A549 (cell line): ENCODE measurements at places on chromosomes 7 and 10.

DNA sequence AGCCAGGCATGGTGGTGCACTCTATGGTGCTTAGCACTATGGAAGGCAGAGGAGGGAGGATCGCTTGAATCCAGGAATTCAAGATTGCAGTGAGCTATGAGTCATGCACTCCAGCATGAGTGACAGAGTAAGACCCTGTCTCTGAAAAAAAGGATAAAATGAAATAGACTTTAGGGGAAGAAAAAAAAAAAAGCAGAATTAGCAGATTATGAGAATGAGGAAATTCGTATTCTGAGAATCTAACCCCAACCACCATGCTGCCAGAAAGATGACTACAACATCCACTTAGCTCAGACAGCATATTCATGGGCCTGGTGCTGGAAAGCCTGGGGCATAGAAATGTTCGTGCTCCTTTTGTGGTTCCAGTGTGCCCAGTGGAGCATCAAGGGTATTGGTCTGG is 63.3 kb downstream of the TMEM26 start:
- DNase-seq: no peak

DNA sequence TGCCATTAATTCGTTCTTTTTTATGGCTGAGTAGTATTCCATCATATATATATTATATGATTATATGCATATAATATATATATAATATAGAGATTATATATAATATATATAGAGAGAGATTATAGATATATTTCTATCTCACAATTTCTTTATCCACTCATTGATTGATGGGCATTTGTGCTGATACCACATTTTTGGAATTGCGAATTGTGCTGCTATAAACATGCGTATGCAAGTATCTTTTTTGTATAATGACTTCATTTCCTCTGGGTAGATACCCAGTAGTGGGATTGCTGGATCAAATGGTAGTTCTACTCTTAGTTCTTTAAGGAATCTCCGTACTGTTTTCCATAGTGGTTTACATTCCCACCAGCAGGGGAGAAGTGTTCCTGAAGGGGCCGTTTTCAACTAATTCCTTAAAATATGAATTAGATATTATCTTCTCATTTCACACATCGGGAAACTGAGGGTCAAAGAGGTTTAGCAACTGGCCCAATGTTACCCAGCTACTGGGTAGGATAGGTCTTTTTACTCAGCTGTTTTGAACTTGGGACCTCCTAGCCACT is 16.5 kb downstream of the NFE2L3 start:
- DNase-seq: no peak

DNA sequence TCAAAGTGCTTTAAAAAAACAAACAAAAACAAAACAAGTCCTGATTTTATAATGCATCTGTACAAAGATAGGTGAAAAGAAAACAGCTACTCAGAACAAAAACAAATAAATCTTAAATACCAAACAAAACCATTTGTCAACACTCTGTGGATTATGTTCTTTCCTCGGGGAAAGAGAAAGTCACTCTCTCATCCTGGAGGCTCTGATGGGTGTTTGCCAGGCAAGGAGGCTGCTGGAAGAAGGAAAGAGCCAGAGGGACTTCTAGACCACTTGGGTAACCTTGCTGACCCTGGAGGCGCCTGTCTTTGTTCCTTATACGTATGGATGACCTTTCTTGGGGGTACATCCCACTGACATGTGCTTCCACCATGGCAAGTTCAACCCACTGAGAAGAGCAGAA is 92.8 kb downstream of the ZRANB1 start:
- no peak for DNase-seq

DNA sequence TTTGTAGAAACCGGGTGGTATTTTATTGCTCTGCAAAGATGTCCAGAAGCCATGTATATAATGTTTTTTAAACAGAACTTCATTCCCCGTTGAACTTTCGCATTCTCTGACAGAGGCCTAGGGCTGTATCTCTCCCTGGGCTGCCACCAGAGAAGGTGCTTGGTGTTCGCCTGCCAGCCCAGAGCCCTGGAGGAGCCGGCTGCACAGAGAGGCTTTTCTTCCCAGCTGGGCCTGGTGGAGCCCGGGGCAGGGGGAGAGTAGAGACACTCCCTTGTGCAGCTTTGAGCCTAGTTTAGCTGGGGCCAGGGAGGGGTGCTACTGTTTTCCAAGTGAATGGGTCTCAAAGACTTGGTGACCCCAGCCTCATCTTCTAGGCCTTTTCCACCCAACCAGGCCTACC is 13.6 kb upstream of the TRIM8 start:
- DNase-seq: no peak

- DNase-seq: no peak
Measured at GRCh38 chr7:78055599-78055998, 257.0 kb downstream of the PHTF2 start.

DNA sequence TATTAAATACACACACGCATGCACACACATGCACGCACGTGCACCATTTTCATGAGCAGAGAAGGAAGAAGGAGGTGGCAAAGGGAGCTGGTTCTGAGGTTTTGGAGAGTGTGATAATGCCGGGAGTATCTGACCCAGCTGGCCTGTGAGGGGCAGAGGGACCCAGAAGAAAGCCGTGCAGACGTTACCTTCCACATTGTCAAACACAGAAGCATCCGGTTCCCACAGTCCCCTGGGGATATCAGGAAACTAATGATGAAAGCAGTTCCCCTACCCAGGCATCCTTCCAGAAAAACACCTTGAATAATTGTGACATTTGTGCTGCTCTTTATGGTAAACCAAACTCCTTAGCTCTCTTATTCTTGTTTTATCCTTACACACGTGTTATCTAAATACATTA is 85.7 kb upstream of the FAM180A start:
- DNase-seq: no peak

DNA sequence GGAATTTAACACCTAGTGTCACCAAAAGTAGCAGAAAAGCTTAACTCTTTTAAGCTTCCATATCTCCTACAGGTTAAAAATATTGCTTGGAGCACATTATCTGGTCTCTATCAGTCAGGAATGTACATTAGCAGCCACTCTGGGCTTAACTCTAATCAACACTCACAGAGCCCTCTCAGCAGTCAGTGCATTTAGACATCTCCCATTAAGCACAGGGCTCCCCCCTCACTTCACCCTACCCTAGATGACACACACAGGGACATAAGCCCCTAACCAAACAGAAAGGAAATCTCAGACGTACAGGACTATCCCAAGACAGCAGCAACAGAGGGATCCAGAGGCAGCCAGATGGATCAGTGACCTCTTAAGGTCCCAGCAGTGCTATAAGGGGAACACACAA is 26.4 kb downstream of the FBXW4 start:
- DNase-seq: no peak

DNA sequence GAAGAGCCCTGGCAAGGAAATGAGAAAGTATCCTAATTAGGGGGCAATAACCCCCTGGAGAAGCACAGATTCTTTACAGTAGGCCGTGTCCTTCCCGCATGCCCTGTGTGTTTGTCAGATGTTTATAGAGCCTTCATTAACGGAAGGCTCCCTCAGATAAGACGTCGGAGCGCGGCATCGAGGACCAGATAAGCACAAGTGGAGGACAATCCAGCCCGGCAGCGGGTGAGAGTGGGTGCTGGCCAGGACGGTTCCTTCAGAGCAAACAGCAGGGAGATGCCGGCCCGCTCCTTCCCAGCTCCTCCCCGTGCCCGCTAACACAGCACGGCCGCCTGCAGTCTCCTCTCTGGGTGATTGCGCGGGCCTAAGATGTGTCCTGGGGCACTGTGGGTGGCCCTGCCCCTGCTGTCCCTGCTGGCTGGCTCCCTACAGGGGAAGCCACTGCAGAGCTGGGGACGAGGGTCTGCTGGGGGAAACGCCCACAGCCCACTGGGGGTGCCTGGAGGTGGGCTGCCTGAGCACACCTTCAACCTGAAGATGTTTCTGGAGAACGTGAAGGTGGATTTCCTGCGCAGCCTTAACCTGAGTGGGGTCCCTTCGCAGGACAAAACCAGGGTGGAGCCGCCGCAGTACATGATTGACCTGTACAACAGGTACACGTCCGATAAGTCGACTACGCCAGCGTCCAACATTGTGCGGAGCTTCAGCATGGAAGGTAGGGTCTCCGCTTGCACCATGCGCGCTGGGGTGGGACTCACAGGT is at the start of gene GDF2:
Gene GDF2 (plus strand): TSS at position 155 of the 762 bp plus-strand sequence. CDS start 215 bp downstream, at position 370.
- DNase-seq: no peak

DNA sequence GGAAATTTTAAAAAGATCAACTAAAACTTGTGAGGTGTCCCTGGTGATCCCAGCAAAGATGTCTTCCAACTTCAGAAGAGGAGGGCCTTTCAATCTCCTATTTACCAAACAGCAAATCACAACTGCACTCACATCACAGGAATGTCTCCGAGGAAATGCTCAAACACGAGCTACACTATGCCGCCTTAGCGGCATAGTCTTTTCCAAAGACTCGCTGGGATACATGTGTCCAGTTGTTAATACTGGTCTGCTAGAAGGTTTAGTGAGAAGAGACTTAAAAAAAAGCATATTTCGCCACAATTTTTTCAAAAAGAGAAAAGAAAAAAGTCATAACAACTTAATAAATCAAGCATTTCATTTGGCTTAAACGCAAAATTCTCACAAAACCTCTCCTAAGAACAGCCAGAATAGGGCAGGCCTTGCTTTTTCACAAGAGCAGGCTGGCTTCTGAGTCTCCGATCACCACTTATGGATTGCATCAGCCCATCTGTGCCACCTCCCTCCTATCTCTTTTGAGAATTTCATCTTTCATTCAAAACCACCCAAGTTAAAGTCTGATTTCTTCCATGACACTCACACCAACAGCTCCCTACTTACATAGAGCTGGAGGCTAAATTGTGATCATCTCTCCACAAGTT is 66.1 kb downstream of the GNA12 start:
- DNase-seq: no peak

DNA sequence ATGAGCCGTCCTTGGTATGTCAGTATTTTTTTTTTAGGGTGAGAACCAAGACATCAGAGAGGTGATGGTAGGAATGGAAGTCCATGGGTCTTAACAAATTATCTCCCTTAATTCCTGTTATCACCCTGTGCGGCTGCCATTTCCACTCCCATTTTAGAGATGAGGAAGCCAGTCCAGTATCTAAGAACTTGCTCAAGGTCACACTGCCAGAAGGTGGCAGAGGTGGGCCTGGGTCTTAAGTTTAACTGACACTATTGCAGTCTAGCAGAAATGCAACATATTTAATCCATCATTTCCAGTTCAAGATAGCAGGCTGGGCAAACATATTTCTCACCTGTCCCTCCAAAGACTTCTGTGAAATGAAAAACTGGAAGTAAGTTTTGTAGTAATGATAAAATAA is 108.3 kb downstream of the GLI3 start:
- DNase-seq: no peak

GRCh38 chr7:93747019-93747418 is 143.5 kb downstream of the TFPI2 start:
- DNase-seq: no peak

- DNase-seq: no peak
Measured at GRCh38 chr7:100351657-100352058, 6.3 kb upstream of the PILRB start.

- no peak for DNase-seq
Measured at GRCh38 chr10:2222631-2223030, 485.3 kb upstream of the ADARB2 start.

- no peak for DNase-seq
Measured at GRCh38 chr10:114195079-114195478, 15.9 kb downstream of the TDRD1 start.

DNA sequence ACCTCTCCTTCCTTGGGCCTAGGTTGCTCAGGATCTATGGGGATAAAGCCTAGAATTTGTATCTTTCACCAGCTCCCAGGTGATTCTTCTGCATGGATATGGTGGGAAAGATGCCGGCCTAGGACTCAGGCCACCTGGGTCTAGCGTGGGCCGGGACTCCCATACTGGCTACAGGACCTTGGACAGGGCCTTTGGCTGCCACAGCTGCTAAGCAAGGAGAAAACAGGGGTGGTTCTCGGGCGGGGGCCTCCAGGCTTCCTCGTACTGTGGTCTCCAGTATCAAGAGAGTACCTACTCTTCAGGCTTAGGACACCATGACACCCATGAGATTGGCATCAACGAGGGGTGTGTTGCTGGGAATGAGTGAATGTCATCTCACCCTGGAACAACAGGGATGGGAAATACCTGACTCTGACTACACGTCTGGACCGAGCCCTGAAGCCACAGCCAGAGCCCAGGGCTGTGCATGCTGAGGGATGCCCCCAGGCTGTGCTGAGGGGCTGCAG is 120.3 kb upstream of the ADAM12 start:
- no peak for DNase-seq

DNA sequence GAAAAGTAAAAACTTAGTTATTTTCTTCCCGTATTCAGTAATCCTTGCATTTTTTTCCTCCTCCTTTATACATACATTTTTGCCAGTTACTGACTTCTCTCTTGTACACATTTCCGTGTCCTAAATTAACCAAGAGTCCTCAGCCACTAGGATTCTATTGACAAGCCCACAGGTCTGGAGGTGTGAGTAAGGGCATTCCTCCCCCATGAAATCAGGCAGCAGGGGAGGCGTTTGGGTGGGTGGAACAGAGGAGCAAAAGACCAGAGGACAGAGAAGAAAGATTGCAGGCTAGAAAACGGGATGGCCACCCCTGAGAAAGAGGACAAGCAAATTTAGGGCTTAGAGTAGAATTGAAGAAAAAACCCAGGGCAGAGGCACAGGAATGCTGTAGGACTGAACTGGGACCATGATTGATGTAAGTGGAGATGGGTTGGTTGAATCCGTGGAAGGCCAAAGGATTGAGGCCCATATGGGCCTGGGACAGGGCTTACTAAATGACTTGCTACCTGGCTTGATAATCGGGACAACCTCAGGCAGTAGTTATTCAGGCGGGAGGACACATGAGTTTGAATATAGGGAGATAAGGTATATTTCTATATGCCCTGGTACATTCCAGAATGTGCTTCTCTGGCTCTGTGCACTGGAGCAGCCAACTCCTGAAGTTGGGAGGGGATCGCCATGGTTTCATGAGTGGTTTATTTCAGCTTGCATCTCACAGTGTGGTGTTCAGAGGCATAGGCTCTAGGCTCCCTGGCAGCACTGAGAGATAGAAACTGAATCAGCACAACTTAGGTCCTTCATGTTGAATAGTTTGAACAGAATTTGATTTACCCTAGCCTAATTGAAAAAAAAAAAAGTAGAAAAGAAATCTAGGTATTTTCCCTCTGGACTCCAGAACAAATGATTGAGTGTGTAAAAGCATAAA is 28.0 kb downstream of the IKZF1 start:
- no peak for DNase-seq

DNA sequence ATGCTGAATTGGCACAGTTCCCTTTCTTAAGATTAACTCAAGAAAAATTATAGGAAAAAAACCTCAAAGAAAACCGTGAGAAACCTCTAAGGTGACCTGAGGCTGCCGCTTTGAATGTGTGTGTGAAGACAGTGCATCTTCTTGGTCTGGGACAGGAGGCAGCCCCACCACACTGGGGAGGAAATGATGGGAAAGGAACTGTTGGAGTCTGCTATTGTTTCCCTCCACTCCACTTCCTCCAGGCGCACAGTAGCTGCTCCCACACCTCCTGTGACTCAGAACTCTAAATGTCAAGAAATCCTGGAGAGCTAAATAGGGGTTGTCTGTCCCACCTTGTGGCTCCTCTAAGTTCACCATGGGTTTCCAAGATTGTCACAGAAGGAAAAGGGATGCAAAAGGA is 179.4 kb downstream of the PDE1C start:
- DNase-seq: no peak
